ENCODE measurements at places on chromosomes 1 and 21.

DNA sequence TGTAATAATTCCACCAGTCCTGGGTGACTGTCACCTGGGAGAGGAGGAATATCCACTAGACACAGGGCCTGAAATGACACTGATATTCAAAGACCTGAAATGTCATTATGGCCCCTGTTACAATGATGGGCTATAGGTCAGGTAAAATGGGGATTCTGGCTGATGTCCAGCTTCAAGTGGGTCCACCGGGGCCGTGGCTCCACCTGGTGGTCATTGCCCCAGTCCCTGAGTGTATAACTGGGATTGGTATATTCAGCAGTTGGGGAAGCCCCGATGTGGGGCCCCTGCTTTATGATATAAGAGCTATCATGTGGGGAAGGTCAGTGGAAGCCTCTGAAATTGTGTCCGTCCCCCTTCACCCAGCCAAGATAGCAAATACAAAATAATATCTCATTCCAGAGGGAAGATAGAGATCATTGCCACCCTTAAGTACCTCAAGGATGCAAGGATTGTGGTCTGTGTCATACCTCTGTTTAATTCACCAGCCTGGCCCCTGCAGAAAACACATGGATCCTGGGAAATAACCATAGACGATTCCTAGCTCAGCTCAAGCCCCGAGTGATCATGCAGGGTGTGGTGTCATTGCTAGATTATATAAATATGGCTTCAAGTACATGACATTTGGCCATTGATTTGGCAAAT, 19.4 kb downstream of the PLEKHO1 start:
- DNase-seq, result peak; percentile 39

DNA sequence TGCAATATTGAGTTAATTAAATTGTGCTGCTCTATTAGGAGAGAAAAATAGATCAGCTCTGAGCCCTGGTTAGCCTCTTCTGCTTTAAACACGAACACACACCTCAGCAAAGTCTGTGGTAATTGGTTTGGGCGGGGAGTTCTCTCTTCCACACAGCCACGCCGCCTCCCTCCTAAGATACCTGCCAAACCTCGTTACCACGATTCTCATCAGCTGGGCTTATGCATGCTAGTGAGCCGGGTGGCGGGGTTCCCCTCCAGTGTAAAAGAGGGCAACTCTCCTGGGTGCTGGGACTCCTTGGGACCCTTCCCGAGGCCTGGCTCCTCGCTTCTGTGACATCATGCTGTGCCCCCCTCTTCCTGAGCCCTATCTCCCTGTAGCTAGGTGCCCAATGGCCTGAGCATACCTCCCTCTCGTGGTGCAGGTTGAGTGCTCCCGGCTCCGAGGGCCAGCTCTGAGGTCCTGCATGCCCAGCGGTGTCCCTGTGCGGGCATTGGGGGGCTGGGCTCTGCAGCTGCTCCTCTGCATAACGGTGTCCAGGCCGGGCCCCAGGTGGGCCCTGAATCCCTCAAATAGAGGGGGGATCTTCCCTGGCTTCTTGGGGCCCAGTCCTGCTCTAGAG, 182.9 kb downstream of the PRDM16 start:
- DNase-seq, result no peak

GRCh38 chr1:89088572-89088971, 23.6 kb upstream of the GBP1 start:
- no peak for DNase-seq

GRCh38 chr1:165025805-165026204, 330.7 kb downstream of the LMX1A start:
- no peak for DNase-seq

- DNase-seq, result no peak
Measured at GRCh38 chr1:183230413-183230812, 44.3 kb downstream of the LAMC2 start.

GRCh38 chr1:78726686-78727085, 77.1 kb downstream of the IFI44 start:
- no peak for DNase-seq

DNA sequence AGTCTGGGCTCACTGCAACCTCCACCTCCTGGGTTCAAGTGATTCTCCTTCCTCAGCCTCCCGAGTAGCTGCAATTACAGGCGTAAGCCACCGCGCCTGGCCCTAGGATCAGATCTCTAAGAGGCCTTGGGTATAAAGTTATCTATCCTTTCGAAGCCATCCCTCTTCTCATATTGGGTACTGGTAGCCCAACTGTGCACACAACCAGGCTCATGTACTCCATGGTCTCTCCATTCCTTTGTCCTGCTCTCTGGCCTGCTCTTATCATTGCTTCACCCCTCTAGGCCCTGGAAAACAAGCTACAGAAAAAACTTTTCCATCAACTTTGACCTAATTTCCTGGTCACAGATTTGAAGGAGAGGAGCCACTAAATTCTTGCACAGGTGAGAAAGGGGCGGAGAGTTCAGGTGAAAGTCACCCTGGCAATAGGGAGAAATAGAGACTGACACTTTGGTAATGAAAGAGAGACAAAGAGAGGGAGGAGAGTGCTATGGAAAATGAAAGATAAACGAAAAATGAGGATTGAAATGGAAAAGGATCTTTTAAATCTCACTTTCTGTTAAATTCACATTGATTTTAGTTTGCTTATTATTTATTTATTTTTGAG, 6.0 kb downstream of the TXNIP start:
- no peak for DNase-seq

- no peak for DNase-seq
Measured at GRCh38 chr1:19040010-19040680, 83.7 kb upstream of the IFFO2 start.

- no peak for DNase-seq
Measured at GRCh38 chr1:99240621-99241020, 23.7 kb upstream of the PLPPR4 start.

DNA sequence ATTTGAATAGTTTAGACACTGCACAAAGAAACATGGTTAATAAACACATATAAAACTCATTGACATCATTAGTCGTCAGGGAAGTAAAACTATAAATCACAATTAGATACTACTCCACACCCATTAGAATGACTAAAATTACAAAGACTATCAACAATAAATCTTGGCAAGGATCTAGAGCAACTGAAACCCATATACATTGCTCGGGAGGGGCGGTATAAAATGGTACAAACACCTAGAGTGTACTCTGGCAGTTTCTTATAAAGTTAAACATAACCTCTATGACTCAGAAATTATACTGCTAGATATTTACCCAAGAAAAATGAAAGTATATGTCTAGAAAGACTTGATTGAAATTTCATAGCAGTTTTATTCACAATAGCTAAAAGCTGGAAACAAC, 434.2 kb downstream of the RWDD3 start:
- DNase-seq, result no peak

DNA sequence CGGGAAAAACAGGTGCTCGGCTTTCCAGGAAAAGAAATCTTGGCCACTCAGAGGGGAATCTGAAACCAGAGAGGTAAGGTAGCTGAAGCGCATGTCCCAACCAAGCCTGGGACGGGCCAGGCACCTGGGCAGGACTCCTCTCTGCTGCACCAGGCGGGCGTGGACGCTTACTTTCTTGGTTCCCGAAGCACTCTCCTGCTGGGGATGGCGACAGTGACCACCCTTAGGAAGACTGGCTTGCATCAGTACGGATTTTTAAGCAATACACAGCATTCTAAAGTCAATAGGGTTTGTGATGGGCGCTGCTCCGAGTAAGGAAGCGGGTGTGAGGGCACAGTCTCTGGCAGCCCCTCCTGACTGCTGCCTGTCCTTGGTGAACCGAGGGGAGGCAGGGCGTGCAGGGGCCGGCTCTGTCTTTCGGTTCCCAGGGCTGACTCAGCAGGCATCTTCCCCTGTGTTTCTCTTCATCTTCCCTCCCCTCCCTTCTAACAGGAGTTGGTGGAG, 74.9 kb upstream of the ANGPTL1 start:
- DNase-seq, result no peak

DNA sequence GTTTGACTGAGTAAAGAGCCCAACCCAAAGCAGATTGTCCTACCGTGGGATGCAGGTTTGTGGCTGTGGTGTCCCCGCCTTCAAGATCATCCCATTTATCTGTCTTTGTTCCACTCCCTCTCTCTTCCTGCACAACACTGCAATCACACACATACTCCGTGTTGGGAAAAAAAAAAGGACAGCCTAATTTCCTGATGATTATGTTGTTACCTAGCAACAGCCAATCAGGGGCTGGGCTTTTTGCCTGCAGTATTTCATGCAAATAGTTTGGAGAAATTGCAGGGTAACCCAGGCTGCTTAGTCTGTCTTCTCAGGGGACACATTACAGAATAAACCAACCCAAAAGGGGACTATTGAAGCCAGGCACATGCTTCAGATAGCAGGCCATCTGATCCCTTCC, 38.3 kb downstream of the PHC2 start:
- DNase-seq, result no peak

DNA sequence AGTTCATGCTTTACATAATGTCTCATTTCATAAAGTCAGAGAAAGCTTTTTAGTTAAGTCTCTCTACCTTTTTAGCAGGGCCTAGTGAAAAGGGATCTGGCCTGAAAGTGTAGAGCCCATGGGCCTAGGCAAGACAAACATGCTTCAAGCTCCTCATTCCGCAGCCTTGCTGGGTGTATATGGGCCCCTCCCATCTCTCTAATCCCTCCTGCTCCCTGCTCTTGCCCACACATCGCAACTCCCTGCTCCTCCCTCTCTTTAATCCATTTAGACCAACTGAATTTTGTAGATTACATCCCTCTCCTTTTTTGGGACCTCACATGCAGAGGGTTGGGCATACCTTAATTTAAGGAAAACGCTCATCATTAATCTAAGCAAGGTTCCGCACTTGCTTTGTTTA, 42.3 kb upstream of the CCDC190 start:
- DNase-seq, result no peak

- no peak for DNase-seq
Measured at GRCh38 chr1:115727706-115728249, 40.7 kb downstream of the CASQ2 start.

DNA sequence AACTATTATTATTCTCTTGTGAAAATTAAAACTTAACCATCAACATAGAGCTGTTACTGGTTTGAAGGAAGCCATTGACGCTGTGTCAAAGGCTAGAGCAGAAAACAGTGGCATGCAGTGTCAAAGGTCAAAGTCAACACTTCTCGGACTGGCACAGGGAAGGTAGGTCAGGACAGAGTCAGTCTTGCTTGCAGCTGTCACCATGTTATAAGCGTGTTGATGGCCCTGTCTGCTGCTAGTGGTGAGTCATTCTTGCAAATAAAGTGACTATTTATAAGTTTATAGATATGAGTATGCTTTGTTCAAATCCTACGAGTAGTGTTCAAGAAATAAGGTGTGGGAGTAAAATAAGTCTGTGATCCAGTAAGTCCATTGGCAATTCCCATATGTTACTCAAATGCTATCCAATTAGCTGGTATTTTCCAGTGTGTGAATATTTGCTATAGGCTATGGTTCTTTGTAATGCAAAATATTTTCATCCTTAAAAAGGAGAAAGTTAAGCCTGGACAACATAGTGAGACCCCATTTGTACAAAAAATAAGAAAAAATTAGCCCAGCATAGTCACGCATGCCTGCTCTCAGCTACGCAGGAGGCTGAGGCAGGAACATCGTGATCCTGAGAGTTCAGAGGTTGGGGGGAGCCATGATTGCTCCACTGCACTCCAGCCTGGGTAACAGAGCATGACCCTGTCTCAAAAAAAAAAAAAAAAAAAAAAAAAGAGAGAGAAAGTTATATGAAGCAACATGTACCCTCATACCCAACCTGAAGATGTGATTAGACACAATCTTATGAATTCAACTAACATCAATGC, 26.3 kb upstream of the TINAGL1 start:
- DNase-seq, result no peak

DNA sequence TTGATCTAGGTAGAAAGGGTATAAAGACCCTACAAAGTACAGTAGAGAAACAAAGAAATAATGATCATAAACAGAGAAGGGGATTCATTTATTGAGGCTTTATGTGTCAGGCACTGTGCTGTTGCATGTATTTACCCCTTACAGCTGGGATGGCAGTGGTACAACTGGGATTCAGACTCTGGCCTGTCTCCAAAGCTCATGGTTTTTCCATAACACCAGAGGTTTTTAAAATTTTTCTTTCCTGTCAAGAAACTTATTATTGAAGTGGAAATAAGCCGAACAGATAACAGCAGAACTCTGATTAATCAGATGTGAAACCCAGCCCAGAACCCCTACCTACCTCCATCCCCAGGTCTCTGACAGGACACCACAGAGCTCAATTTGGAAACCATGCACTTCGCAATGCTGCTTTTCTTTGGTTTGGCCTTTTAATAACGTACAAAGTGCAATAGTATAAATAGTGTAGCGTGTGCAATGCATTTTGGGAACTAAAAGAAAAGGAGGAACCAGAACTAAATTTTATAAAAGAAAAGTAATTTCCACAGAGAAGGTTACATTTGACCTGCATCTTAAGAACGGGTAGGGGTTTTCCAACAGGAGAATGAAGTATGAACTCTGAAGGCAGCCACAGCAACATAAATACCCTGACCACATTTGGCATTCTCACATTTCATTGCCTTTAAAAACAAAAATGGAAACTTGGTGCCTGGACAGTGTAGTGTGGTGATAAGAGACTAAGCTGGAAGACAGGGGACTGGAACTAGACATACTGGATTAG, 92.0 kb upstream of the S1PR1 start:
- DNase-seq, result no peak

- no peak for DNase-seq
Measured at GRCh38 chr1:59150577-59151386, 146.1 kb upstream of the FGGY start.

GRCh38 chr1:26405281-26405915, 5.2 kb upstream of the LIN28A start:
- DNase-seq, result no peak

DNA sequence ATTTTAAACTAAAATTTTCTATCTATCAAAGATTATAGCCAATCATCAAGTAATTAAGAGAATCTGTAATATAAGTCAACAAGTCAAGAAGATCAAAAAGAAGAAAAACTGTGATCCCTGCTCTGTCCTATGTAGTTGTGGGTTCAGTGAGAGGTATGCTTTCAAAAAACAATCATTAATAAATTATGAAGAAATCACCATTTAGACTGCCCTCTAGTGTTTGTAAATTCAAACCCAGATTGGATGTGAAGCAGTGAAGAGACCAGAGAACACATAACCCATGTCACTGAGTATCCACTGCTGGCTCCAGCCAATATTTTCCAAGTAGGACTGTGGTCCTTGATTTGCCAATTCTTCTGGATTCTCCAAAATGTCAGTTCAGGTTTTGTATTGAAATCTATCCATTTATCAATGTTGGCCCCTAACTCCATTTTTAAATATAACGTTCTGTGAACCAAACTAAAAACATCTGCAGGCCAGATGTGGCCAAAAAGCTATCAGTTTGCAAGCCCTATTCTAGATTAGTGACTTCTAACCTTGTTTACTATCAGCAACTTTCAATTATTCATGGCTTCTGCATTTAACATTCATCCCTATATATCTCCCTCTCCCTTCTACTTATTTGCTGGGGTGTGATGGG, 467.5 kb upstream of the CXADR start:
- no peak for DNase-seq

Measured in activated CD8-positive, alpha-beta memory T cell treated with anti-CD3 and anti-CD28 coated beads for 1 hour (primary cell).